ENCODE measurements at places on chromosomes 7 and 10.

DNA sequence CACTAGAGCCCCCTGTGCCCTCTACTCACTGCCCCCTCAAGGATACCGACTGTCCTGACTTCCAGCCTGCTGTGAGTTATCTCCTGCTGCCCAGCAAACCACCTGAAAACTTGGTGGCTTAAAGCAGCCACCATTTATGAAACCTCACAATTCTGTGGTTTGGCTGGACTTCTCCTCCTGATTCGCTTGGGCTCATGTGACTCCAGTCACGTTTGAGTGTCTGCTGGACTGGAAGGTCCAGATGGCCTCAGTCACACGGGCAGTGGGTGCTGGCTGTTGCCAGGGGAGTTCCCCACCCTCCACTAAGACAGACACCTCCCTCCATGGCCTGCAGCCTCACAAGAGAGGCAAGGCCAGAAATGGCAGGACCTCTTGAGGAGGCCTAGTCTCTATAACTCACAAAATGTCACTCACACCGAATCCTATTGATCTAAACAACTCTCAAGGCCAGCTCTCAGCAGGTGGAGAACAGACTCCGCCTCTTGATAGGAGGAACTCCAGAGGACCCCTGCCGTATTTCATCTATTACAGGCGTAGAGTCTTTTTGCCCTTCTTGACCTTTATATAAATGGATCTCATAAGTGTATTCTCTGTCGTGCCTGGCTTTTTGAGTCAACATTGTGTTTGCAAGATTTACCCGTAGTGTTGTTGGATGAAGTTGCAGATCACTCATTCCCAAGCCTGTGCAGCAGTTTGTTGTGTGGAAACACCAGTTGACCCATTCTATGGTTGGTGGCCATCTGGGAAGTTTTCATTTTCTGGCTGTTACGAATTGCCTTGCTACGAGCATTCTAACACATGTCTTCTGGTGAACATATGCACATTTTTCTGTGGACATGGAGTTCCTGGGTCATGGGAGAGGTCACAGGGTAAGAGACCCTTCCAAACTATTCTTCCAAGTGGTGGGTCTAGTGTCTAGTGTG lies 48.3 kb downstream of the ZMIZ1 start:
- DNase-seq: no peak

- no peak for DNase-seq
Measured at GRCh38 chr10:86345859-86346798, 20.5 kb downstream of the GRID1 start.

DNA sequence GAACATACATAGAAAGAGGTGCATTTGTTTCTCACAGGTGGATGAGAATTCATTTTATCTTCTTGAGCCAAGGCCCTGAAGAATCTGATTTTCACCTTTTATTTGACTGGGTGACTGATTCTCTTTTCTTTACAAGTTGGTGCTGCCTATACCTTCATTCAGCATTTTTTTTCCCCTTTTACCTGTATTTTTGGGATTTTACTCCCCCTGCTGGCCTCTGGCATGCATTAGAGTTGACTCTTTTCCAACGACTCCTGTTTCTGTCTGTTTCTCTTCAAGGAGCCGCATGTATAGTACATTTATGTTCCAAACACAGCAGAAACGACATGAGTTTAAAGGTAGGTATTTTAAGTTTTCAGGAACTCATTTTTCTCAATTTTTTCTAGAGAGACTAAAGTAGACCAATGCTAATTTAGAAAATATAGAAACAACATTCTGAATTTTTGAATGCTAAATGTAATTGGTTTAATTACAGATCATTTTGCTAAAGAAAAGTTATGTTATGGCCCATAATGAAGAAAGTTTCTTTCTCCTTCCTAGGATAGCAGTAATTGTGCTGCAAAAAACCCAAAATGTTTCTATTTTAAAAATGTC lies 149.8 kb upstream of the HDAC9 start:
- DNase-seq: no peak

DNA sequence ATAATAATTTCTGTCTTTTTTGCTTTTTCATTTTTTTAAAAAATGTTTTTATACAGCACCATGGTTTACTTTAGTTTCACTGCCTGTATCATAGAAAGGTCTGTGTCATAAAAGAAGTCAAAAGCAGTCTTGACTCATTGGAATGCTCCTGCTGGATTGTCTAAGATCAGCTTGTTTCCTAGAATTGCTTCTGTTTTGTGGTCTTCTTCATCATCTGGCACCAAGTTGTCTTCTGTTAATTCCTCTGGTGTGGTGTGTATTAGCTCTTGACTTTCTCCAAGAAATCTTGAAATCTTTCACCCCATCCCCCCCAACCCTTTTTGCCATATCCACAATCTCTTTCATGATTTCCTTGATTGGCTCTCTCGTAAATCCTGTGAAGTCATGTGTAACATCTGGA lies 250.3 kb upstream of the CXCL12 start:
- DNase-seq: no peak

DNA sequence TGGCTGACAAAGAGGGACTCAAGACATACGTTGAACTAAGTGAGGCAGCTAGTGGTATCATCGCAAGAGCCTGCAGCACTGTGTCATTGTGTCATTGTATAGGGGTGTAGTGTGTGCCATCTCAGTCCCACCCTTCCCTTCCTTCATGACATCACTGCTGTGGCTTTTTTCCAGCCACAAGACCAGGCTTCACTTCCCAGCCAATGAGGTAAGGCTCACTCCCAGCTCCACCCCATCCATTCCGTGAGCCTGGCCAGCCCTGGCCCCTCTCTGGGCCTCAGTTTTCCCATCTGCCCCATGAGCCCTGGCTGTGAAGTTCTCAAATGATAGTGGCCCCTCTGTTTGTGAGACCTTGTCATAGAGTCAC lies 134.3 kb upstream of the ZMIZ1 start:
- DNase-seq: no peak

GRCh38 chr7:142629588-142630260 lies 119.5 kb upstream of the PRSS1 start:
- DNase-seq: no peak

DNA sequence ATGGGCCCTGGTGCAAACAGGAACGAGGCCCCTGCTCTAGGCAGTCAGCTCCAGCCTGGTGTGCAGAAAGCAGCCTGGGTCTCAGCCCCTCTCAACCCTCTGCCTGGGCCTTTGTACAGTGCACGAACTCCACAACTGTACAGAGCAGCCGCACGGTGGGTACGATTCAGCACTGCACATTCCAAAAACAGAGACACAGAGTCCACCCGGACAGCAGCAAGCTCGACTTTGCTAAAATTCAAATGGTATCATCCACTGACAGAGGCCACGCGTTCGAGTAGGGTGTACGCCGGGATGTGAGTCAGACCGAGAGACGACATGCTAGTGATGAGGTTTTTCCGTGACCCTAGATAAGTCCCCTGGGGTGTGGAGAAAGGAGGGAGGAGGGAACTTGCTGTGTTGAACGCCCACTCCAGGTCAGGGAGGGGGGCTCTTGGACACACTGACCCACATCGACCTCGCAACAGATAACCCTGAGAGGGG lies 65.6 kb upstream of the PDGFA start:
- DNase-seq: no peak

- no peak for DNase-seq
Measured at GRCh38 chr10:49118430-49119074, 3.2 kb upstream of the VSTM4 start.

DNA sequence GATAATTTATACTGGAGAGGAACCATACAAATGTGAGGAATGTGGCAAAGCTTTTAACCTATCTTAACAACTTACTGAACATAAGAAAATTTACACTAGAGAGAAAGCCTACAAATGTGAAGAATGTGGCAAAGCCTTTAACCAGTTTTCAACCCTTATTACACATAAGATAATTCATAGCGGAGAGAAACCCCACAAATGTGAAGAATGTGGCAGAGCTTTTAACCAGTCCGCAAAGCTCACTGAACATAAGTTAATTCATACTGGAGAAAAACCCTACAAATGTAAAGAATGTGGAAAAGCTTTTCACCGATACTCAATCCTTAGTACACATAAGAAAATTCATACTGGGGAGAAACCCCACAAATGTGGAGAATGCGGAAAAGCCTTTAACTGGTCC lies 37.9 kb downstream of the ZNF138 start:
- no peak for DNase-seq

DNA sequence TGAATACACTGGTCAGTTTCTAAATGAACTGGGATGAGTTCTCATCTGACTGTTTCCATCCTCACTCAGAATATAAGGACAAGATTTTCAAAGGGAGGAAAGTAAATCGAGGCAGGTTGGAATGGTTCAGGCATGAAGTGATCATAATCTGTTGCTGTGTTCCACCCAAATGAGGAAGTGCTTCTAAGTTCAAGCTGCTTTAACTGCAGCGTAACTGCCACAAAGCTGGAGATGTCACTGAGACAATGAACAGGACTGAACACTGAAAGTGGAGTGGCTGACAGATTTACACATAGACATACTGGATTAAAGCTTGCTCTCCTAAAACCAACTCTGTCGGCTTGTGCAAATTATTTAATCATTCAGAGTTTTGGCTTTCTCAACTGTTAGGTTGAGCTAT lies 66.6 kb downstream of the GPR37 start:
- DNase-seq: no peak

GRCh38 chr10:27372095-27372494 lies 131.5 kb upstream of the ACBD5 start:
- DNase-seq: no peak

GRCh38 chr7:158789842-158790241 lies 39.5 kb downstream of the ESYT2 start:
- no peak for DNase-seq

- no peak for DNase-seq
Measured at GRCh38 chr10:11949152-11949551, 93.5 kb downstream of the UPF2 start.

DNA sequence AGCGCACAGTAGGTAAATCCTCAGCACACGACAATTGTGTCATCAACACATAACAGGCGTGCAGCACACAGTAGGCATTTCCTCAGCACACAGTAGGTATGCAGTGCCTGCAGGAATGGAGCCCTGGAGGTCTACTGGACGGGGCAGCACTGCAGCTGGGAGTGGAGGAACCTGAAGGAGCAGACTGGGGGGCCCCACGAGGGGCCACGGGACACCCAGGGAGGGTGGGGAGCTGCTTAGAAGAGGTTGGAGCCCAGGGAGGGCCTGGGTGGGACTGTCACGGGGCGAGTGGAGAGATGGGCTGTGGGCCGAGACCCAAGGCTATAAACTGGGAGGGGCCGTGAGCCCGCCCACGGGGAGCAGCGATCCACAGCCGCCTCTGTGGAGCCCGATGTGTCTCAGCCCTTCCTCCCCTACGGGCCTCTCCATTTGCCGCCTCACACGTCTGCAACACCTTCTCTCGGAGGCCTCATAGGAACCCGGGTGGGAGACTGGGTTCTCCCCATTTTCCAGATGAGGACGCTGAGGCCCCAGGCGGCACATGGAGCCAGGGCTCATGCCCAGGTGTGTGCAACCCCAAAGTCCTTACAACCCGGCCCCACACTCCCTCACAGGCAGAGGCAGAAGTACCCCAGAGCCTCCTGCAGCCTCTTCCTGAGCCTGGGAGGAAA lies 101.5 kb downstream of the MICALL2 start:
- no peak for DNase-seq

GRCh38 chr10:106872176-106872575 lies 292.3 kb downstream of the SORCS1 start:
- DNase-seq: no peak

- DNase-seq: no peak
Measured at GRCh38 chr10:100826031-100826651, 80.8 kb downstream of the PAX2 start.

DNA sequence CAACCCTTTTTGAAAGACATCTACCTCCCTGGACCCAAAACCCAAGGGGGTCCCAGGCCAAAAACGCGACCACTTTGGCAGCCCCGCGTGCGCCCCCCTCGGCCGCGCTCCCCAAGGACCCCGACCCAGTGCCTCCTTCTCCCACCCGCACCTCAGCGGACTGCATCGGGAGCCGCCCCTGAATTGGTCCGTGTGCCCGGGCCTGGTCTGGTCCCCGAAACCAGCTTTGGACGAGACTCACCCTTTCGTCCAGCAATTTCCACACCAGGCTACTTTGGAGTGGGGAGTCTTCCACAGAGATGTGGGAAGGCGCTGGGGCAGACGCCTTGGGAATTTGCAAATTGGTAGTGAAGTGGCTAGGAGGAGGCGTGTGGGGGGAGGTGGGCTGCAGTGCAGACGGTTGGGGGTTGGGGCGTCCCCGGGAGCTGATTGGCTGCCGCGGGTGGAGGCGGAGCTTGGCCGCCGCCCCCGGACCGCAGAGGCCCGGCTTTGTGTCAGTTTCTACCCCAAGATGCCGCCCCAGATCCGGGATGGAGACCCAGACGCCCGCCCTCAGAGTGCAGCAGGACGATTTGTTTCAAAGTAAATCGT lies 16.9 kb downstream of the TCAF1 start:
- DNase-seq: no peak

DNA sequence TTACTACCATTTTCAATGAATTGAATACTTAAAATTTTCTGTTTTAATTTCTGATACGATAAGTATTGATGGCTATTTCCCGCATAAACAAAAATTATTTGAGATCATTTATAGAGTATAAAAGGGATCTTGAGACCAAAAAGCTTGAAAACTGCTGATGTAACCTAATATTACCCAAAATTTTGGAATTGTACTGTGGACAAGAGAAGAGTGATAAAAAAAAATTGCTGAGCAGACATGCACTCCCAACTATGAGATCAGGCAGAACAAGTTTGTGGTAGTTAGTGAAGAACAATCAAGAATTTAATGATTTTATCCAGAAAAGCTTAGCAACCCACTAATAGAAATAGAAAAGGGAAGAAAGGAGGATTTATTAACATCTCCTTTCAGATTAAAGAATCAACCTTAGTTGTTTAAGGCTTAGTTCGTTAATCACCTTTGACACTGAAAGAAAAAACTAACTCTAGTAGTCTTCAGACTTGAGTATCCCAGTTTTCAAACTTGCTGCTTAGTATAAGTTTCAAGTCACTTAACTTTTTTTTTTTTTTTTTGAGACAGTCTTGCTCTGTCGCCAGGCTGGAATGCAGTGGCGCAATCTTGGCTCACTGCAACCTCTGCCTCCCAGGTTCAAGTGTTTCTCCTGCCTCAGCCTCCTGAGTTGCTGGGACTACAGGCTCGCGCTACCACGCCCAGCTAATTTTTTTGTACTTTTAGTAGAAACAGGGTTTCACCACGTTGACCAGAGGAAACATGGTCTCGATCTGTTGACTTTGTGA lies 50.6 kb upstream of the ZC3HAV1 start:
- no peak for DNase-seq

DNA sequence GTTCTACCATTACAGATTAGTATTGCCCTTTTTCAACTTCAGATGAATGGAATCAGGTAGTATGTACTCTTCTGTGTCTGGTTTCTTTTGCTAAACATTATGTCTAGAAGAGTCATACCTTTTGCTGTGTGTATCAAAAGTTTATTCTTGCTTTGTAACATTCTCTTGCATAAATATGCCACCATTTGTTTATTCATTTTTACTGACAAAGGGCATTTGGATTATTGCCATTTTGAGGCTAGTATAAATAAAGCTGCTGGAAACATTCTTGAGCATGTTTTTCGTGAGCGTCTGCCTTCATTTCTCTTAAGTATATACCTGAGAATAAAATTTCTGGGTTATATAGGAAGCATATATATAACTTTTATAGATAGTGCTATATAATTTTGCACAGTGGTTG lies 121.7 kb upstream of the CSTF2T start:
- DNase-seq: no peak

- DNase-seq: no peak
Measured at GRCh38 chr10:129694184-129694583, 227.1 kb downstream of the MGMT start.

- DNase-seq: no peak
Measured at GRCh38 chr10:97361537-97361901, 27.0 kb upstream of the FRAT2 start.
